ENCODE measurements at places on chromosomes 6 and 20.

- DNase-seq: no peak
Observed at GRCh38 chr6:21506126-21506525, 87.4 kb upstream of the SOX4 start.

GRCh38 chr6:143406673-143407072 lies 43.8 kb downstream of the ADAT2 start:
- no peak for DNase-seq

GRCh38 chr20:21862259-21862946 lies 156.9 kb downstream of the PAX1 start:
- DNase-seq: no peak

DNA sequence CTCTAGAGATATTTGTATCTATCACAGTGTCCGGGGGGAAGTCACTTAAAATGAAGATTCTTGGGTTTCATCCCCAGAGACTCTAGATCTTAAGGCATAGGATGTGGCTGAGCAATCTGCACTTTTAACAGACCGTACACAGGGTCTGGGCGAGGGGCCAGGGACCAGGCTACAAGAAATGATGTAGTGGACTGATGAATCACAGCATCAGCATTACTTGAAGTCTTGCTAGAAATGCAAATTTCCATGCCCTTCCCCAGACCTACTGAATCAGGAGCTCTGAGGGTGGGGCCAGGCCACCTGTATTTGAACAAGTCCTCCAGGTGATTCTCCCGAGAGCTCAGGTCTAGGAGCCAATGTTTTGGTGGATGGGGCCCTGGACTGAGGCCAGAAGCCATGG lies 168.4 kb downstream of the DOK5 start:
- no peak for DNase-seq

DNA sequence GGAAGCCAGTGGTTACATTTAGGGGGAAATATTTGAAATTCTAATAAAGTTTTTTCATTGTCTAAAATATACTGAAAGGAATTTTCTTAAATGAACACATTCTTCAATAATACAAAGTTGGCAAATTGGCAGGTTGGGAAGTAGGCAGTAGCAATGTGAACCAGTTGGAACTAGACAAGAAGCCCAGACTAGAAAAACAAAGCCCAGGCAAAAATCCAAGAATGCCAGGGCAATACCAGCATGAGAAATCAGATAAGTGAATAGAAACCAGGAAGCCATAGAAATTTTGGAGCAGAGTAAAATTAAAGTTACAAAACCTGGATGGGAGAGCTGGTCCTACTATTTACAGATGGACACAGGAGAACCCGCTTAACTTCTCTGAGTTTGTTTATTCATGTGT lies 52.2 kb downstream of the TPBG start:
- DNase-seq: no peak

DNA sequence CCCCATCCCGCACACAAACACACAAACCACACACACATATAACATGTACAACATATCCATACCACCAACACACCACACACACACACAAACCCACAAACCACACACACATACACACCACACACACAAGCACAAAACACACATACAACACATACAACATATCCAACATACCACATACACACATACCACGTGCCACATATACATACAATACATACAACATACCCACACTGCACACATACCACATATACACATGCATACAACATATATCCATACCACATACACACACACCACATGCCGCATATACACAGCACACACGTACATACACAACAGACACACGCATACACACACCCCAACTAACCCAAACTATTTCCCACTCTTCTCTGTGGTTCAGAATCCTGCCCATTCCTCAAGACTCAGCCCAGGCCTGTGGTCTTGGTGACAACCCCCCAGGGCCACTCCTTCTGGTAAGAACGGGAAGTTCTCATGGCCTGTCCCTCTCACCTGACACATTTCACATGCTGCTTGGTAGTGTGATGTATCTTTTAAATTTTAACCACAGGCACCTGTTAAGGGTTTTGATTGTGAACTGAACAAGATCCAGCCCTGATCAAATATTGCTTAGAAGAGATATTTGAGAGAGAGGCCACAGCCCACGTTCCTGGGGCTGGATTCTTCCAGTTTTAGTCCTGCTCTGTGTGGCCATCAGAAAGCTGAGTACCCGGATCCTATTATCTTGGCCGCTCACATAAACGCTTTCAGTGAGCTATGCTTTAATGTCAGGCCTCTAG lies 55.9 kb upstream of the KCNK16 start:
- DNase-seq: no peak

DNA sequence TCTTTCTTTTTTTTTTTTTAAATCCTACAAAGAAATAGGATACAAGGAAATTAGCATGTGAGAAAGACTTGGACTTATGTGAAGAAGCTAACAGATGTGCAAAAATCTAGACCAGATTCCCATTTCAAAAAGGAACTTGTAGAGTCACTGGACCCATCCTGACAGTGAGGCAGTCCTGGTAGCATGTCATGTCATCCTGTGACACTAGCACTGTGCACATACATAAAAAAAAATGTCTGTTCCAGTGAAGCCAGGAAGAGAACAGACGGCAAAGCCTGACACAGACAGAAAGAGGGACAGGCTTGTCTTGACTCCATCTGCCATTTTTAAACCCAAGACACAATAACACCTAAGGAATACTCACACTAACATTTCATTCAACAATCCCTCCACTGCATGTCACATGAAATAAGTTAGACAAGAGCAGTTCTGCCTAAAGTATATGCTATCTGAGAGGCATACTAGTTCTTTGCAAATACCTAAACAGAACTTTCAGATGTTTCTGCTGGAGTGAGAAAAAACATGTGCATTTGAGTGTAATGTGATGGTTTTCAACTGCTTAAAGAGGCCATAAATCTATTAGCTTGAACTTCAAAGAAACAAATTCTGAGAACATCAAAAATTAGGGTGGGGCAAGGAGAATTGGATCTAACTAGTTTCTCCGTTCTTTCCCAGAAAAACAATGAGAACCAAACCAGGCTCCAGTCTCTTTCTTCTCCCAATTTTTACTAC lies 159.6 kb downstream of the BACH2 start:
- DNase-seq: no peak

GRCh38 chr20:24637087-24637486 lies 167.7 kb downstream of the SYNDIG1 start:
- DNase-seq: no peak

Data from DMS79 (cell line).